KG1 (cell line): ENCODE measurements at places on chromosomes 1 and 21.

- DNase-seq: peak; percentile 82
These were observed 373 bp downstream of the YOD1 start for GRCh38 chr1:207050480-207051190.

DNA sequence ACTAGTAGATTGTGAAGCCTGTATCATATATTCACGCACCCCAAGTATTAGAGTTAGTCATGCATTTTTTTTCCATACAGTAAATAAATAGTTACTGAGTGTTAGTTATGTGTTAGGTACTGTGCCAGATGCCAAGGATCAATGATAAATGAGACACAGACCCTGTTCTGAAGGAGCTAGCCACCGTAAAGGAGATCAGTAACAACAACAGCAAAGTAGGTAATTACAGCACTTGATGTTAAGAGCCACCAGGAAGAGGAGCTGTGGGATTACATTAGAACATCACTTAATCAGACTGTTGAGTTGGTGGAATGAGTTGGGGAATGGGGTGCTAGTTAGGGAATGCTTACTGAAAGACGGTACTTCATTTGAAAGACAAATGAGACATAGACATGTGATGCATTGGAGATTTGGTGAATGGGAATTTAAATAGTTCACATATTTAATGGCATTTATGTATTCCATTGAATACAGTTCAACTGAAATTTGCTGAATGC, 21.0 kb downstream of the PRKAA2 start:
- DNase-seq: no peak

GRCh38 chr1:41661428-41662060, 177.1 kb upstream of the EDN2 start:
- no peak for DNase-seq

- no peak for DNase-seq
These were observed 144.5 kb downstream of the SLC45A1 start for GRCh38 chr1:8462371-8462892.

GRCh38 chr1:165900576-165901380, 73.4 kb downstream of the UCK2 start:
- DNase-seq: no peak

DNA sequence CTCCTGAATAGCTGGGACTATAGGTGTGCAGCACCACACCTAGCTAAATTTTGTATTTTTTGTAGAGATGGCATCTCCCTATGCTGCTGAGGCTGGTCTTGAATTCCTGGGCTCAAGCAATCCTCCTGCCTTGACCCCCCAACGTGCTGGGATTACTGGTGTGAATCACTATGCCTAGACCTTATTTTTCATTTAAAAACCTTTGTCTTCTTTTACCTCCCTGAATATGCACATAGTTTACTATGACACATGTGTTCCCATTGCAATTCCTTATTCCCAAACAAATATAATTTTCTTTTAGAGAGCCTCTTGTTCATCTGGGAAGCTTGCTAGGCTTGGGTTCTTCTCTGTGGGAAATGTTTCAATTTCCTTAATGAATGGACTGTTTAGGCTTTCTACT, 16.8 kb downstream of the SH3BGR start:
- DNase-seq: no peak

DNA sequence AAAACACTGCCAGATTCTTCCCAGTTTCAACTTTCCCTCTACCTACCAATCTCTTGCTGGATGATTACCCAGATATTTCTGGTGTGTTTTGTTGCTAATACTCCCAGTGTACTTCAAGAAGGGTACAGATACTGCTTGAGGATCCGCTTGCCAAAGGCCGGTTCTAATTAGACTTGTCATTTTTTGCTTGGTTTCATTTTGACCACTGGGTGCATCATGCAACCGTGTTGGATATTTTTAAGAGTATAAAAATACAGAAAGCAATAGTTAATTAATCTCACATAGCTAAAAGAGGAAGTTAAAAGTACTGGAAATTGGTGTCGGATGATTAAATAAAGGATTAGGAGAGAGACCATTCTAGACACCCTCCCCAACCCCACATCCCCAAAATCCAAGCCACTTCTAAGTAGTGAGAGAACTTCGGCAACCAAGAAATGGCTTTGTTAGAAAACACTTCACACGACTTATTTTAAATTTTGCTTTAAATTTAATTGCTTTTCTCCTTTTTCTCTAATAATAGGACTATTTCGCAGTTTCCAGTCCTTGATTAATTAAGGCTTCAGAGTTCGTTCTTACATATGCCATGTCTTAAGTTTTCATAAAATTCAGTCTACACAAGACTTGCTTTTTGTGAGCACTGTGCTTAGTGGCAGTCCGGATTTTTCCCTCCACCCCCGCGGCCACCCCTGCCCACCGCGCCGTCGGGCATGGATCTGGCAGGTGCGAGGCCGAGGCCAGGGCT, 2.5 kb upstream of the CDKN2C start:
- peak; percentile 77 for DNase-seq

DNA sequence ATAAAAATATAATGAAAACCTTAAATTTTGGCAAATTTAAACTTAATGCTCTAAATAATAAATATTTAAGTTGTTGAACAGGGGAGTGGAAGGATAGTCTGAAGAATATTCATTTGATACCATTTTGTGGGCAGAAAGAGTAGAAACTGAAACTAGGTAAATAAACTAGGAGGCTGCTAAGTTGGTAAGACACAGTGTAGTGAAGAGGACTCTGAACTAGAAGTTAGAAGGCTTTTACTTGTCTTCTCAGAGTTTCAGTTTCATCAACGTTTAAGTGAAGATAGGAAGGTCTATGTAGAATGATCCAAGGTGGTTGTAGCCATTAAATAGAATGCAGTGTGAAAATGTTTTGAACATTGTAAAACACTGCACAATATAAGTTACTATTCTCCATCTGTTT, 516.9 kb downstream of the AMY1C start:
- DNase-seq: no peak

- DNase-seq: no peak
These were observed 52.4 kb downstream of the ARHGEF10L start for GRCh38 chr1:17591814-17592430.

DNA sequence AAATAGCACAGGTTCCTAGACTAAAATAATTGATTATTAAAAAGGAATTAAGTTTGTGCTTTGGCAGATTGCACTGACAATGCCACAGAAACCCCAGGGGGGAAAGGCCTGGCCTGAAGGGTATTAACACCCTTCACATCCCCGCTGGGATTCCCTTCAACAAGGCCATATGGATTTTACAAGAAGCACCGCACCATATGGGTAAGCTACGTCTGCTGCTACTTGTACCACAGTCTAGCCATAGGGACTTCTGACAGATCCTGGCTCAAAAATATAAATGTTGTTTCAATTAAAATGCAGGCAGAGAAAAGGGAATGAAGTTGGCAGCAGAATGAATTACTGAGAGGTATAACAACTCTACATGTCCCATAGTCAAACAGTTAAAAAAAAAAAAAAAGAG, 101.0 kb downstream of the DENND1B start:
- no peak for DNase-seq

DNA sequence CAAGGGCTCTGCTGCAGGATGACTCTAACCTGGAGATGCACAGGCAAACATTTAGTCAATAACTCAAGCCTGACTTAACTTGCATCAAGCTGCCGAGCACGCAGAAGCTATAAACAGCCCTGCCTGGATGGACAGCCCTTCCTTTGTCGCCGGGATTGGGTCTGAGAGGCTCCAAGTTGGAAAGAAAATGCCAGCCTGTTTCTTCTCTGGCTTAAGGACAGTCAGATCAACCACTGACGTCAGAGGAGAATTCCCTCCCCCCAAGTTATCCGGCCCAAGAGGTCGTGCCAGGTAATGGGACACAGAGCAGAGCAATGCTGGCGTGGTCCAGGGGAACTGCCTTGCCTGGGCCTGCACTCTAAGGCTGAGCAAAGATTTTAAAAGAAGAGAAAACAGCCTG, 27.1 kb upstream of the LRRC38 start:
- no peak for DNase-seq

GRCh38 chr1:51297401-51298321, 32.7 kb downstream of the TTC39A start:
- no peak for DNase-seq
